ENCODE measurements at places on chromosomes 2 and 18.

GRCh38 chr2:73823916-73824523 is 4.7 kb upstream of the STAMBP start:
- peak; percentile 78 for DNase-seq

GRCh38 chr2:150917961-150918713 is 343.5 kb downstream of the RBM43 start:
- DNase-seq: no peak

DNA sequence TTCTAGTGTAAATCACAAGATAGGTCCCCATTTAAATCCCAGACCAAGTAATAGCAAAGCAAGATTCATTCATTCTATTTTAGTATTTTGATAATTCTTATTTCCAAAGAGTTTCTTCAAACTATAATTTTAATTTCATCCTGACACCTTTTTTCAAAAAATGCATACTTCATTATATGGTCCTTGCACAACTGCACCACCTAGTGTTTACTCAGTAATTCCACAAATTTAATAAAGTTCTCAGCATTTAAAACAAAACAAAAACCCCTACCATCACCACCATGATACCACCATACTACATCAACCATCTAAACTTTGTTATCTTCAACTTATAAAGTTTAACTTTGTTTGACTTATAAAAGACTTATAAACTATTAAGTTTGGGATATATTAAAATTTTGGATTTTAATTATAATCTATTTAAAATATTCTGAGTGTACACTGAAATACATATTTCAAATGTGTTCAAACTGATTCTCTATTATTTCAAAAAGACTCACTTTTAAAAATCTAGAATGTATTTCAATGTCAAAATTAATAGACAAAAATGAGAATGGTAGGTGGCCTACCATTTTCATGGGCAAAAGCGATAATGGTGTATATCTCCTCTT is 44.2 kb downstream of the WDPCP start:
- DNase-seq: no peak

GRCh38 chr2:221429741-221430491 is 142.2 kb downstream of the EPHA4 start:
- DNase-seq: no peak

DNA sequence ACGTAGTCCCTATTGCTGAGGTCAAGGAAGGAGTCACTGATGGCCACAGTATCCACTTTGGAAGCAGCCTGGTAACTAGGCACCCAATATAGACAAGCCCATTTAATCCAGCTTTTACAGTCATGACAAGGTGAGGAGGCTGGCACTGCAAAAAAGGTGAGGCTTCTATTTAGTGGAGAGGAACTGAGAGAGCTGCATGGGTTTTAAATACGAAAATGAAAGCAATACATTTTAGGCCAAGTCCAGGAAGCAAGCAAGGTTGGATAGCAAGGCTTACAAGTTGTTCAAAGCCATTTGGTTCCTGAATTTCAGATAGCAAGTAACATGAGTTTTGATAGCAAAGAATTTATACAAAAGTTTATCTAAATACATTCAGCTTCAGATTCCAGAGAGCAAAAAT is 80.4 kb downstream of the SGPP2 start:
- no peak for DNase-seq

GRCh38 chr2:79162801-79163200 is 3.2 kb upstream of the REG3A start:
- no peak for DNase-seq

GRCh38 chr2:240296476-240297255 is 138.8 kb upstream of the GPC1 start:
- DNase-seq: no peak

GRCh38 chr2:3325458-3326181 is 52.0 kb downstream of the EIPR1 start:
- DNase-seq: no peak

- no peak for DNase-seq
Measured at GRCh38 chr2:8856176-8856575, 18.8 kb upstream of the KIDINS220 start.

Measured in NCI-H2227 treated with DMSO at 0.1 percent for 48 hours (cell line).